ENCODE measurements at places on chromosomes 5 and 9.

GRCh38 chr5:152097128-152097527 lies 172.5 kb upstream of the GLRA1 start:
- DNase-seq: no peak

DNA sequence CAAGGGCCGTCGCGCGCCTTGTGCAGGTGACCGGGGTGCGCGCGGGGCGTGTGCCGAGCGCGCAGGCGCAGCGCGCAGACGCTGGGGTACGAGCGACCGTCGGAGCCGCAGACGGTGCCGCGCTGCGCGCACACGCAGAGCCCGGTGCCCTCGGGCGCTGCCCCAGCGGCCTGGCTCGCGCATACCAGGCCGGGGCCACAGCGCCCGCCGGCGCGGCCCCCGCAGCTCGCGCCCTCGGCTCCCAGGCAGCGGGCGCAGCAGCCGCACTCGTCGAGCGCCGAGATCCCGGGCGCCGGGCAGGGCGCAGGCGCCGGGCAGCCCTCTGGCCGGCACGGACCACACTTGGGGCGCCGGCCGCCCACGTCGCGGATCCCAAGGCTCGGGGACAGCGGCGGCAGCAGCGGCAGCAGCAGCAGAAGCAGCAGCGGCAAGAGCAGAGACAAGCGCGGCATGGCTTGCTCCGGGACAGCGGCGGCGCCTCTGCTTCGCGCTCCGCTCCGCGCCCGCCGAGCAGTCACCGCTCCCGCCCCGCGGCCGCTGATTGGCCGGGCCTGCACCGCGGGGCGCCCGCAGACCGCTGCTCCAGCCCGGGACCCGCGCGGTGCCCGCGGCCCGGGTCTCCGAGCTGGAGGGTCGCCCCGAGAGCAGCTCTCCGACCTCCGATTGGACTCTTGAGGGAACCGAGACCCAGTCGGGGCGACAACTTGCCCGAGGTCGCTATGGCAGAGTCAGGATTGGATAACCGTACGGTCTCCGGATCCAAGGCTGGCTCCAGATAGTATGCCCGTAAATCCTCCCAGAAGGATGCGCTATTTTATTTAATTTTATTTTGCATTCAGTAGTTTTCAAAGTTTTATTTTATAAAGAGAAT lies at the start of gene IGFBPL1:
TSS of gene IGFBPL1 (minus strand) at position 482 of the 871 bp plus-strand sequence. CDS start at position 452, 30 bp downstream.
- DNase-seq: no peak

GRCh38 chr9:107480386-107480789 lies 9.2 kb downstream of the KLF4 start:
- no peak for DNase-seq

GRCh38 chr9:136476369-136477150 lies 6.3 kb downstream of the SEC16A start:
- DNase-seq: no peak

GRCh38 chr9:97382099-97382718 lies 29.7 kb upstream of the TDRD7 start:
- no peak for DNase-seq

GRCh38 chr9:27835746-27836145 lies 262.5 kb upstream of the C9orf72 start:
- no peak for DNase-seq

DNA sequence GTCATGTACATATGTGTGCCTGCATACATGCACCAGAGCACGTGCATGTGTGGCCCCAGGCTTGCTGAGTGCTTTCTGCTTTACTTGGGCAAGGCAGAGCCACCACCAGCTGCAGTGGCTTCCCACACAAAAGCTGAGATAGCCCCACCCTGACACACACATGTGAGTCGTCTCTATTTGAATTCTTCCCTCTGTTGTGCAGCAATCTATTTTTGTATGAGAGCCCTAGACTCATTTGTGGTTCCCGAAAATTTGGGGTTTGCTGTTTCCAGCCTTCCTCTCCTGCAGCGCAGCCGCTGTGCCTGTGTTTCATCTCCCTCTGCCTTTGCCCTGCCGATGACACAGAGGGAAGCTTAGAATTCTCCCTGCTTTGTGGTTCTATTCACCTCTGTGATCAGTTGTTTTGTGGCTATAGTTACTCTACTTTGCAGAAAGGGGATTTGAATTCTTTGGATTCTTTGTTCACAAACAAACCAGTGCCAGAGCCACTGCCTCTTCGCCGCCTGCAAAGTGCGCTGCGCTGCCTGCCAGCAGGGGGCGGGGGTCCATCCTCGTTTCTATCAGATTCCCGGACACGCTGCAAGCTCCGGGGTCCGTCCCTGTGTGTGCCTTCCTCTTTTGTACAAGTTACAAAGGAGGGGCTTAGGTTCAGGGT lies 95.8 kb upstream of the DAP start:
- DNase-seq: peak; percentile 7

GRCh38 chr5:43859309-43859708 lies 256.3 kb downstream of the NNT start:
- no peak for DNase-seq

- DNase-seq: no peak
These were observed 2.5 kb downstream of the IL11RA start for GRCh38 chr9:34654323-34655051.

GRCh38 chr5:40678026-40678425 lies 1.7 kb upstream of the PTGER4 start:
- no peak for DNase-seq

DNA sequence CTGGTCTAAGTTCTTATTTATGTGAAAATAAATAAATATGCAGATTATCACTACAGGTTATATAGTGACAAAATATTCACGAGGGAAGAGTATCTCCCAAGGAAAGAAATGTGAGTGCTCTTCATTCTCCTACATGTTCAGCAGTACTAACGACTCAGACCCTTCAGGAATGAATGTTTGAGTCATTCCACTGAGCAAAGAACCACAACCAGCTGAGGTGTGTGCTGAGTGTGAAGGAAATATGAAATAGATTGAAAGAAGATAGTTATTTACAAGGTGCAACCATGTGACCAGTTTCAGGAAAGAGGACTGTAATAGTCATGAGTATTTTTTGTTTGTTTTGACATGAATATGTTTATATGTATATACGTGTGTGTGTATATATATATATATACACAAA lies 228.7 kb downstream of the TUSC1 start:
- DNase-seq: no peak

GRCh38 chr5:173753307-173754168 lies 134.6 kb upstream of the CPEB4 start:
- DNase-seq: no peak

- DNase-seq: no peak
These were observed 55.7 kb upstream of the SYNPO start for GRCh38 chr5:150584556-150585335.

DNA sequence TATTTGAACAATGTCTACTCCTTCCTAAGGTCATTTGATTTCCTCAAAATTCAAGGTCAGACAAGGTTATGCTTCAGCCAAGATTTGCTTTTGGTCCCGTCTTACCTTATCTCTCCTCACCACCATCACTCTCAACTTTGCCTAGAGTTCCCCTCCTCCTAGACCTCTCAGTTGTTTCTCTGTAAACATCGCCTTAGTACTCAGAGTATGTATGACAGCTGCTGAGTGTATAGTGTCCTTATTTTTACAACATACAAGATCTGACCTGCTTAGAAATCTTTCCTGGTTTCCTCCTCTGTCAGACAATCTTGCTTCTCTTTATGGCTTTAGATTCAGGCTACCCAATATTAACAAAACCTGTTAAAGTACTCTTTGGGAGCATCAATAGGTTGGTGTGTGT lies 50.0 kb upstream of the C6 start:
- no peak for DNase-seq

DNA sequence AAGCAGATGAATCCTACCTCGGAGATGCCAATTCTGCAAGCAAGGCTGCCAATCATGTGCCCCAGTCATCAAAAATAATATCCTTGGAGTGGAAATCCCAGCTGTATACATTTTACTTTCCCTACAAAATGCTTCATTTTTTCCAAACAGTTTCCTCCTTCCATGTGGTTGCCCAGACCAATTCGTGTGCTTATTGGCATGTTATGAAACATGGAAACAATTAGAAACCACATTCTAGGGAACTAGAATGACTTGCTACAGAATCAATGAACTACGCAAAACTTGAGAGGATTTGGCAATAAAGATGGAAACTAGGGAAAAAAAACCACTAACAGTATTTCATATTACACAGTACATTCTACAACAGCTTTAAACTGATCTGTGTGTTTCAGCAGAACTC lies 584.5 kb upstream of the DMAC1 start:
- DNase-seq: no peak

GRCh38 chr5:58016358-58016757 lies 443.5 kb downstream of the PLK2 start:
- DNase-seq: no peak

DNA sequence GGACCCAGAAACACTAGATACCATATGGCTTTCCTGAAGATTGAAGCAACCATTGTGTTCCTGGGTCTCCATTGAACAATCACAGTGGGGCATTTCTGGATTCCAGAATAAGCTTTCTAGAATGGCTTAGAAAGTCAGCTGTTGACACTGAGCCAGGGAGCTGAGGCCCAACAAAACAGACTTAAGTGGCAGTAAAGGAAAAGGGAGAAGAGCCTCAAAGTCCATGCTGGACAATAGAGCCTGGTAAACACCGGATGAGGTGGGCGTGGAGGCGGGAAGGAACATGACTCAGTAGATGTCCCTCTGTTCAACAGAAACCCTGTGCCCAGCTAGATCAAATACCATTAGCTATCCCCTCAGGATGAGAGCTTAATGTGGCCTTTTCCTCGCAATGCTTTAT lies 14.8 kb downstream of the SPARC start:
- no peak for DNase-seq

DNA sequence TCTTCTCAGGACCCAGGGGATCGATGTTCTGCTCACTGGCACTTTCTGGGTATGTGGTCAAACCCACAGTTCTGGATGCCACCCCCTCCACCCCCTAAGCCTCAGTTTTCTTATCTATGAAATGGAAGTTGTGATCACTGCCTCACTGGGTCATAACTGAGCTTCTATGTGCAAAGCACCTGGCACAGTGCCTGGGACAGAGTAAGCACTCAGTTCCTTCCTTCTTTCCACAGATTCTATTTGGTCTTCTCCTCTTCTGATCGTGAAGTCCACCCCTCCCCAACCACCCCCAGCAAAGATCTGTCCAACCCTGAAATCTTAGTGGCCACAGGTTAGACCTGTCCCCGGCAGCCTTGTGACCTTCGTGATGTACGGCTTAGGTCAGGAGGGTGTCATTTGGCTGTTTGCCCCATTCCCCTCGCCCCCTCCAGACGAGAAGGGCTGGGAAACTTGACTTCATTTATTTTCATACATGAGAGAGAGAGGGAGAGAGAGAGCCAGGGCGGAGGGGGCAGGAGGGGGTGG lies 181.4 kb downstream of the FGF18 start:
- no peak for DNase-seq

DNA sequence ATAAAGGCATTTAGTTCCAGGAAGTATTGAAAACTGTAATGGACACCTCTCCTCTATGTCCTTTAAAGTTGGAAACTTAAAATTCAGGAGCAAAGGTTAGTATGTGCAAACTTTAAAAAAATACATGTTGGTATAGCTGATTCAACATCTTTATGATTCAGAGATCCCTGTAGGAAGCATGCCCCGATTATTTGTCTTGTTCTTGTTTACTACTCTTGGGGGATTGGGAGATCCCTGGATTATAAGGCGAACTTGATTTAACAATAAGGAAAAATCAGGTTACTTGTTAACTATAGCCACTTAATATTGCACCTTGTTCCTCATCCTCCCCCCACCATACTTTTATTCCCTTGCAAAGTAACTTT lies 1.7 kb downstream of the F2RL1 start:
- DNase-seq: no peak

- no peak for DNase-seq
These were observed 2068.7 kb downstream of the MAT2B start for GRCh38 chr5:165574100-165574499.

GRCh38 chr5:114208120-114208519 lies 153.8 kb upstream of the KCNN2 start:
- DNase-seq: no peak

DNA sequence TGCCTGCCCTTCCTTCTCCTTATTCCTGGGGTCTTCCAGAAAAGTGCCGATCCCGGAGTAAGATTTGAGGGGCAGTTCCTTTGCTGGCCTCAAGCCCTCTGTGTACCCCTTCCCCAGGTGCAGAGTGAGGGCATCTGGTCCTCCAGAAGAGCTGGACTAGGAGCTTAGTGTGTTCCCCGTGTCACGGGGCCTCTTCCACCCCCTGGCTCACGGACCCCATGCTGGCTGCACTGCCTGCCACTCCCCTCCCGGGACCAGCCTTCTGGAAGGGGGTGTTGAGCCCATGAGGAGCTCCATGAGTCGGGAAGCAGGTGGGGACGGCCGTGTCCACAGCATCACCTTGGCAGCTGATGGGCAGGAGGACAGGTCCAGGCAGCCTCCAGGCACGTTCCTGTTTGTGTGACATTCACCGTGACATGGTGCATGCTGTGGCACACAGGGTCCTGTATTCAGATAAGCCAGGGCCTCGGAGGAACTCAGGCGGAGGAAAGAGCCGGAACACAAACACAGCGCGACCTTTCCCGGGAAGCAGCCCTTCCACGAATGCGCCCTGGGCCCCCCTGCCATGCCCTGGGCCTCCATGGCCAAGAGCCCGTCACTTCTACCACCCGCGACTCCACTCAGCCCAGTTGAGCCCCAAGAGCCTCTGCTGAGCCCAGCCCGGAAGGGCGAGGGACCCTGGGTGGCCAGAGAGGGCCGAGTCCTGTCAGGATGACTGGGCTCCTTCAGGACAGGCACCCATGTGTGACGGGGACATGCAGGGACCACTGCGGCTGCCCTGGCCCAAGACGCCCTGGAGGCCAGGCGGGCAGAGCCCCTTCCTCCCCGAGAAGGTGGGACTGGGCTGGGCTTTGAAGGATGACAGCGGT lies 5.9 kb upstream of the LCN1 start:
- no peak for DNase-seq

DNA sequence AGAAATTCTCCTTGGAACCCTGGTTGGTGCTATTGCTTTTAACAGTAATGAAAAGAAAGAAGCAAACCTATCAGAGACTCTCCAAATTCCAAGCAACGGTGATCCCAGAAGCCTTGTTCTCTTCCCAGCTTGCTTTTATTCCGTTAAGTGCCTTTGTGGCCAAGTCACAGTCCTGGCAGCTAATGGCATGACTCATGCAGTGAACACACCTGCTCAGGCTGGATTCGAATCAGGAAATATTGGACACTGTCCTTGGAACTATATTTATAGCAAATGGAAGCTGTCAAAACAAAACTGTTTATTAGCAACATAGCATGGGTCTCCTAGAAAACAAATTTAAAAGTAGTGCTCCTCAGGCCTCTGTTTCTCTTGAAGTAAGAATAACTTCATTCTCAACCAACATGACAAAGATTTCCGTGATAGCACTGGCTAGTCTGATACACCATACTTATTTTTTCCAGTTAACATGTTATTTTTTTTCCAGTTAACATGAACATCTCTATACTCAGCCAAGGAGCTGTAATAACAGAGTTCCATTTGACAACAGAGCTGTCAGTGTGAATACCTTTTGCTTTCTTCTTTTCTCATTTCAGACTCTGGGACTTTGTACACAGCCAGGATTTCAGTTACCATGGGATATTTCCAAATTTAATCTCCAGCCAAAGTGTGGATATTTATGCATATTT lies 502.4 kb downstream of the GADD45G start:
- DNase-seq: no peak

GRCh38 chr5:89399548-89399947 lies 516.6 kb upstream of the MEF2C start:
- no peak for DNase-seq
